Activated CD4-positive, alpha-beta T cell treated with anti-CD3 and anti-CD28 coated beads, Interleukin-2, amount 10 ng/mL, durations not matched to agents 24 days and 14 days (primary cell): ENCODE measurements at places on chromosomes 4 and X. TPM values are rescaled to one million over a fixed set of nuclear protein-coding genes. Genes with fewer than 3 reads are reported as not detected.

Gene CXXC4
- total RNA-seq, result not detected in 2 replicates

Gene SYP
- 4.9 and 5.3 TPM in 2 replicates for total RNA-seq

Gene CAPN6
- not detected in 2 replicates for total RNA-seq

Gene RNF175
- not detected in 2 replicates for total RNA-seq

Gene DMRTC1
- total RNA-seq, result not detected in 2 replicates

Gene CFI
- not detected in 2 replicates for total RNA-seq

Gene FGFRL1
- 18.2 and 18.9 TPM in 2 replicates for total RNA-seq

Gene SPANXD
- total RNA-seq, result not detected in 2 replicates

Gene FHL1
- total RNA-seq, result 14.0 and 15.2 TPM in 2 replicates

Gene MAP7D2
- 0.23 and 0.50 TPM in 2 replicates for total RNA-seq

DNA sequence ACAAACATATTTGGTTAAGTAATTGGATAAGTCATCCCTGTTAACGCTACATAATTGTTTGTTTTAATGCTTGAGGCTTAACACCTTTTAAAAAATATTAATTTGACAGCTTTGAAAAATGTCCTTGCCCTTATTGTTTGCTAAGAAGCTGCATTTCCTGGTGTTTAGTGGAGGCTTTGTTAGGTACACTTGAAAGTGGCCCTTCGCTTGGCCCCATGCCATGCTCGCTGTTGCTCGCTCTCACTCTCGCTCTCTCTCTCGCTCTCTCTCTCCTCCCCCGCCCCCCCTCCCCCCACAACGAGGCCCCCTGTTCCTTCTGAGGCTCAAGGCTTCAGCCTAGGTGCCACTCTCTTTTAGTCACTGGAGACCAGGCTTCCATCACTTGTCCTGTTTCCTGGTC, 139.6 kb downstream of the DCLK2 start:
- no peaks in the 10 kb centered on the region for H3K27me3 ChIP-seq
- no peak for DNase-seq
- H3K27ac ChIP-seq, result no peak overlapping the region
- H3K4me1 ChIP-seq, result no peaks in the 10 kb centered on the region
- H3K36me3 ChIP-seq, result no peaks in the 10 kb centered on the region
- H3K4me3 ChIP-seq, result no peak overlapping the region

- no peak overlapping the region for H3K4me3 ChIP-seq
- H3K4me1 ChIP-seq, result peaks cover 15% of the 10 kb centered on the region
- no peak for DNase-seq
- H3K36me3 ChIP-seq, result no peaks in the 10 kb centered on the region
- H3K27ac ChIP-seq, result no peak overlapping the region
Observed at GRCh38 chr4:56286763-56287162, 100.5 kb downstream of the AASDH start.

GRCh38 chrX:55206162-55206941, 13.8 kb upstream of the PAGE5 start:
- no peaks in the 10 kb centered on the region for H3K27me3 ChIP-seq
- no peak for DNase-seq
- H3K36me3 ChIP-seq, result no peaks in the 10 kb centered on the region
- H3K27ac ChIP-seq, result no peak overlapping the region
- no peak overlapping the region for H3K4me3 ChIP-seq

- no peak overlapping the region for H3K27ac ChIP-seq
- no peak for DNase-seq
- no peaks in the 10 kb centered on the region for H3K27me3 ChIP-seq
- no peaks in the 10 kb centered on the region for H3K36me3 ChIP-seq
- no peak overlapping the region for H3K4me3 ChIP-seq
- H3K4me1 ChIP-seq, result no peaks in the 10 kb centered on the region
Observed at GRCh38 chr4:161540265-161540664, 623.5 kb downstream of the FSTL5 start.

GRCh38 chr4:130125467-130125866, 1029.5 kb downstream of the C4orf33 start:
- H3K27me3 ChIP-seq, result no peaks in the 10 kb centered on the region
- H3K4me1 ChIP-seq, result no peaks in the 10 kb centered on the region
- no peak overlapping the region for H3K4me3 ChIP-seq
- DNase-seq, result no peak

DNA sequence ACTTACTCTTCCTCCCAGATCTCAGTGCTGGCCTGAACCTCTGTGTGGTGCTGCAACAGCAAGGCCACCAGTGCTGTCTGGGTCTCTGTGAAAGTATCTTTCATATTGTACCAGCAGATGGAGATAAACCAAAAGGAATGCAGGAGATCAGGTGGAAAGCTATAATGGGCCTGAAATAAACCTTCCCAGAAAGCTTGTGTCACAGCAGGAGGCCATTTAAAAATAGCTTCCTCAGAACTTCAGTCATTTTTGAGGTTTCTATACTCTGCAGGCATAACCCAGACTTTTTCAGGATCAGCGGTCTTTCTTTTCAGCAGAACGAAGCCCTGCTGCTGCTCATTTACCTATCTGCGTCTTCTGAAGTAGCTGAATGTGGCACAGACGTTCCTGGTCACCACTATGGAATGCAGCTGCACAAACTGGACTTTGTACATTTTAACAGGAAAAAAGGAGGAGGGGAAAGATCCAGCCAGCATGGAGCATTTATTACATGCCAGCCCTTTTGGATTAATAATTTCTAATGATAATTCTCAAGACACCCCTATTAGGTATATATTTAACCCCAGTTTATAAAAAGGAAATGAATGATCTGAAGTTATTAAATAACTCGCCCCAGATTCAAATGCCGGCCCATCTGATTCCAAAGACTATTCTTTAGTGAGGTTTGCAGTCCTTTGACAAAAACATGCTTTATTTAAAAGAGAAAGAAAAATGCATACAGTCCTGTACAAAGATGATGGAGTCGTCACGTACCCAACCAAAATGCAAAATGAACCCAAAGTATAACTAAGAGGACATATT, 119.7 kb downstream of the NFKB1 start:
- H3K27me3 ChIP-seq, result no peaks in the 10 kb centered on the region
- H3K36me3 ChIP-seq, result peaks cover 22% of the 10 kb centered on the region
- H3K4me1 ChIP-seq, result peaks cover 53% of the 10 kb centered on the region
- H3K4me3 ChIP-seq, result no peak overlapping the region

GRCh38 chr4:96025011-96025410, 185.1 kb downstream of the PDHA2 start:
- H3K4me1 ChIP-seq, result no peaks in the 10 kb centered on the region

DNA sequence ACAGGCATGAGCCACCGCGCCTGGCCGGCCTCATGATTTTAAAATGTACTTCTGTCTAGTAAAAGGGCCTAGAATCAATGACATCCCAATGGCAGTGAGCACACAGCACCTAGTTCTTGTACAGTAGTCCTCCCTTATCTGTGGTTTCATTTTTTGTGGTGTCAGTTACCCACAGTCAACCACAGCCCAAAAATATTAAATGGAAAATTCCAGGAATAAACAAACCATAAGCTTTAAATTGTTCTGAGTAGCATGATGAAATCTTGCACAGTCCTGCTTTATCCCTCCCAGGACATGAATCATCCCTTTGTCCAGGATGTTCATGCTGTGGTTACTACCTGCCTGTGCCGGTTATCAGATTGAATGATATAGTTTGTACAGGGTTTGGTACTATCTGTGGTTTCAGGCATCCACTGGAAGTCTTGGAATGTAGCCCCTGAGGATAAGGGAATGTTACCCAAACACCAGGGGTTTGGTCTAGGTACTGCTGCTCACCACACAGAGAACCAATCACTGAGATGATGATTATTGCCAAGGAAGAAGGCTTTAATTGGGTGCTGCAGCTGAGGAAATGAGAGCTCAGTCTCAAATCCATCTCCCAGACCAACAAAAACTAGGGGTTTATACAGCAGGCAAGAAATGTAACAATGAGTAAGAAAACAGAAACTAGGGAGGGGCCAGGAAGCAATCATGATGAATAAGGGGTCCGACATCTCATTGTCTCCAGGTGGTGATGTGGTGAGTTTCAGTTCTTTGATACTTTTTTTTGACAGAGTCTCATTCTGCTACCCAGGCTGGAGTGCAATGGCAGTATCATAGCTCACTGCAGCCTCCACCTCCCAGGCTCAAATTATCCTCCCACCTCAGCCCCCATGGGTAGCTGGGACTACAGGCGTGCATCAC, 16.2 kb upstream of the FHL1 start:
- DNase-seq, result peak; percentile 60
- H3K4me1 ChIP-seq, result peaks cover 8% of the 10 kb centered on the region
- peaks cover 1% of the 10 kb centered on the region for H3K36me3 ChIP-seq
- no peaks in the 10 kb centered on the region for H3K27me3 ChIP-seq

DNA sequence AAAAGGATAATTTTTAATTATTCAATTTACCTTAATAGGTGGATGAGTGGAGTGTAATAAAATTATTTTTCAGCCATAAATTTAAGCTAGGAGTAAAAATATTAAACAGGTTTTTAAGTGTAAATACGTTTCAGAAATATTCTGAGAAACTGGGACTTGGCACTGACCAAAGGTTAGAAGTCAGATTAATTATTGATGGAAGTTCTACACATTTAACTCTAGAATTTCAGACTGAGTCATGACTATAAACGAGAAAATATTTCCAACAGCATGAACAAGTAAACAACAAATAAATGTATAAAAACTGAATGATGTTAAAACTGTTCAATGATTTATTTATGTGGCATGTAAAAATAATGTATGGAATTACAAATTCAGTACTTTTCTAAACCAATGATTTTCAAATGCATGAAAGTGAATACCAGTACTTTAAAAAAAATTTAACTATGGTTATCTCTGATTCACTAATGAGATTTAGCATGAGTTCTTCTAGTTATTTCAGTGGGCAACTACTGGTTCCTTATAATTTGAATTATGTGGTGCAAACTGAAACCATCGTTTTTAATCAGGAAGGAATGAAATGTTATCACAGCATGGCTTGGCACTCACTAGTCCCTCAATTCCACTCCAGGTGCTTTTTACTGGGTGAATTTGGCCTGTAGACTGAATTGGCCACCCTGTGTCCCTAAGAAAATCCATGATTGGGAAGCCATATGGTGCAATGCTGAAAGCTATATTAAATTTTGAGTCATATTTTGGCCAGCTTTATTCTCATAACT, 244.2 kb downstream of the FSTL5 start:
- DNase-seq, result no peak
- H3K4me3 ChIP-seq, result no peak overlapping the region
- H3K27ac ChIP-seq, result no peak overlapping the region
- no peaks in the 10 kb centered on the region for H3K27me3 ChIP-seq
- H3K36me3 ChIP-seq, result no peaks in the 10 kb centered on the region
- H3K4me1 ChIP-seq, result no peaks in the 10 kb centered on the region

DNA sequence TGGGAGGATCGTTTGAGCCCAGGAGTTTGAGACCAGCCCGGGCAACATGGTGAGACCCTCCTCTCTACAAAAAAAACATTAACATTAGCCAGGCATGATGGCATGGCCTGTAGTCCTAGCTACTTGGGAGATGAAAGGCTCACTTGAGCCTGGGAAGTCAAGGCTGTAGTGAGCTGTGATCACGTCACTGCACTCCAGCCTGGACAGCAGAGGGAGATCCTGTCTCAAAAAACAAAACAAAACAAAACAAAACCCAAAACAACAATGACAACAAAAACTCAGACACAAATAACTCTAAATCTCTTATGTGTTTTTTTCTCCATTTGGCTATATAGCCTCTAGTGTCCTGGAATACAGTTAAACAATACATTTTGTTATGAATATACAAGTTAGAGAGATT, 127.3 kb upstream of the STK26 start:
- H3K27me3 ChIP-seq, result no peaks in the 10 kb centered on the region
